Bronchial smooth muscle cell (primary cell): ENCODE measurements at places on chromosomes 1 and 21. TPM values are rescaled to one million over a fixed set of nuclear protein-coding genes. Genes with fewer than 3 reads are reported as not detected.

SLC30A2 gene
- total RNA-seq: not detected in 2 replicates

GBP6 gene
- total RNA-seq: 0.17 TPM in 1 of 2 replicates, not detected in the other

SHISA4 gene
- total RNA-seq: 10.1 and 14.3 TPM in 2 replicates

CCDC30 gene
- total RNA-seq: 0.86 and 0.95 TPM in 2 replicates

LAMC1 gene
- 542 and 655 TPM in 2 replicates for total RNA-seq

RPE65 gene
- total RNA-seq: not detected in 2 replicates
